ENCODE measurements at places on chromosomes 3 and 15.

DNA sequence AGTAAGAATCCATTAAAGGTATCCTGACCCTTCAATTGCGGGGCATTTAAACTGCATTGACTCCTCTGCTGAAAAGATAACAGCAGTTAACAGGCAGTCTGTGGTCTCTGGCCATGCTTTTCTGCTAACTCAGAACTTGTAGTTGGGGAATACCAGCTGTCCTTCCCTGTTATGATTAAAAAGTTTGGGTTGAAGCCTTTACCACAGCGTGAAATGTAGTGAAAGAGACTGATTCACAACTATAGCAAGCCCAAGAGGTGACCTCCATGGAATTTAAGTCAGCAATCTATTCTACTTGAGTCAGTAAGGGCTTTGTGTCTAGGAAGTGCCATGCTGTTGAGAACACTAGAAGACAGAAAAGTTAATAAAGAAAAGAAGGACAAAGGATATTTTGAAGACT is 1037.3 kb downstream of the SI start:
- no peak for DNase-seq

DNA sequence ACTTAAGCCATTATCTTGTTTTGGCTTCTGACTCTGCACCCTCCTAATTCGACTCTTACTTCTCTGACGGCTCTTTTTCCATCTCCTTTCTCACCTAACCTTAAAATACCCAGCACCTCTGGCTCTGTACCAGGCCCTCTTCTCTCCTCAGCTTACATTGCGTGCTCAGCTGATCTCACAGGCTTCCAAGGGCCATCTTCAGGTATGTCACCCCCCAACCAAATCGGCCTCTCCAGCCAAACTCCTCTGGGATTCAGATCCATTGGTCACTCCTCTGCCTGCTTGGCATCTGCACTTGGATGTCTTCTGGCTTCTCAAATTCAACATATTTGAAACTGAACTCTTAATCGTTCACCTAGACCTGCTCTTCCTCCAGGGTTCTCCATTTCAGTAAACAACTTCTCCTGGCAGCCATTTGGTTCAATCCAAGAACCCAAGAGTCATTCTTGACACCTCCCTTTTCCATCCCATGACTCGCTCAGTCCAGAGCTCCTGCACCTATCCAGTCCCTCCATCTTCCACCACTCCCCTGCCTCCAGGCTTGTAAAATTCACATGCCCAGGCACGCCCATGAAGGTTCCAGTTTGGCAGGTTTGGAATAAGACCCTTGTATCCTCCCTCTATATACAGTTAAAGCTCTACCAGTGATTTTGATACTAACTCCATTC is 35.2 kb upstream of the SLC41A3 start:
- no peak for DNase-seq

DNA sequence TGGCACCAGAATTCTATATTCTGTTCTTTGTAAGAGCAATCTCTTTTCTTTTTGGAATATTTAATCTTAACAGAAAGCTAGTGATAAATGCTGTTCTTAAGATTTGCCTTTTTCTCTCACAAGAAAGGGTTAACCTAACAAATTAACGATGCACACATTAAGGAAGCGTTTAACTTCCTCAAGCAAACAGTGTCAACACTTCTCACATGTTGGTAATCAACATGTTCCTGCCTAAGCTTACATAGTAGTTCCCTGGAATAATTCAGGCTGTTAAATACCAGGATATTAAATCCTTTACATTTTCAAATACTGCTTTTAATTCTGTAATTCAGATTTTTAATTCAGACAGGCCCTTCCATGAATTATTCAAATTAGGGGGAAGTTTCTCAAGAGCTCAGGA is 67.4 kb upstream of the RPL35A start:
- no peak for DNase-seq

DNA sequence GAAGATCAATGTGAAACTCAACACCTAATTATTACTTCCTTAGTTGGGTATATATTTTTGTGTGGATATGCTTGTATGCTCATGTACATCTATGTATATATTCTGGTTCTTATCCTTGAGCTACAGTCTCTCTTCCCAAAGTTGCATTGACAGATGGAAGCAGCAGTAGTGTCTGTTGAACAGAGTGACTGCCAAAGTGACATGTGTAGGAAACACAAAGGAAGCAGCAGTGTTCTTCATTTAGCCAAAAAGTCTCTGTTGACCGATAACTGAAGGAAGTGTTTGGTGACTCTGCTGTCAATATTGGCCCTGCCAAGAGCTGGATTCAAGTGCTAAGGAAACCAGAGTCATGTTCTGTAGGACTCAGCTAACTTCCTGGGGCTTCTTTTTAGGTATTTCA is 123.8 kb downstream of the C3orf70 start:
- DNase-seq, result no peak

DNA sequence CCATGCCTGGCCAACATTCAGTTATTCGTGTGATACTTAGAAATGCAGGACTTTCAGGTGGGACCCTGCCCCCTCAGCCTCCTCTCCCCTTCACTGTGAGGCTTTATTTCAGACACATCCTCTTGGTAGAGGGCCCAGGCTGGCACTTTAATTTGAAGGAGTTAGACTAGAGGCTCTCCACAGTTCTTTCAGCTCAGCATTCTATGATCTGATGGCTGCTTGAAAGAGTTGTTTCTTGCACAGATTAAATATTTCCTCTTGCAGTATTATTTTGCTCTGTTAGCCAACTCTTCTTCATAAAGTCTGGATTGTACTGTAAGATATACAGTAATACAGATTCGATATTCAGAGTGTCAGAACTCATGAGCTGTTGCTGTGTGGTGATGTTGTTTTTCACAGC is 35.1 kb downstream of the CTDSPL start:
- DNase-seq, result no peak

DNA sequence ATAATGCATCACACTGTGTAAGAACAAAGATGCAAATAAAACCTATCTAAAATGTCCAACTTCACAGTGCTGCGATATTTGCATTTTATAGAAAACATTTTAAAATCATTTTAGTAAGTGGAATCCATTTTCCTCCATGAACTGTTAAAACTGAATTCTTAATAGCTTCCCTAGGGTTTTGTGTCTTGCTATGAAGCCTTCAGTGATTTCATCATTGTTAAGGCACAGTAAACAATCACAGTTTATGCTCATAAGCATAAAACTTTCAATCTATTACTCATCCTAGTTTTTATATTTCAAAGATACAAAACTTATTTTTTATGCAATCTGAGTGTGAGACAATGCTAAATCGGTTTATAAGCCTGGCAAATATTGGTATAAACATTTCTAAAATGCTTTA is 509.7 kb downstream of the TUSC7 start:
- DNase-seq, result no peak

GRCh38 chr15:23793191-23793680 is 106.1 kb upstream of the NDN start:
- DNase-seq, result no peak

GRCh38 chr15:51405693-51406523 is 64.5 kb downstream of the GLDN start:
- DNase-seq, result no peak

GRCh38 chr3:4220065-4220464 is 83.1 kb upstream of the SETMAR start:
- no peak for DNase-seq

DNA sequence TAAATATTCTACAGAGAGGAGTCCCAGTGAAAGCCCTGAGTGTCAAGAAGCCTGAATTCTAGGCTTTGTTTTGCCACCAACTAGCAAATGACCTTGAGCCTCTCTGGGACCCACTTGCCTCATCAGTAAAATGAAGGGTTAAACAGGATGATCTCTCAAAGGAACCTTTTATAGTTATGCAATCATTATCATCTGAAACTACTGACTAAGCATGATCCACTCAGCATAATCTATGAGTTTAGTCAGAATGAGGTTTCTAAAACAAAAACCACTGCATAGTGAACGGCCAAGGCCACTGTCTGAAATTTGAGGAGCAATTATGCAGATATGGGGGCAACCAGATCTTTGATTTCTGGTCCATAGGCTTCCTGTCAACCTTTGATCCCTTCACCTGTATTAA is 319.0 kb downstream of the MECOM start:
- DNase-seq, result no peak

- peak; percentile 71 for DNase-seq
Measured at GRCh38 chr15:63892794-63893441, 59.2 kb upstream of the HERC1 start.
